Psoas muscle (tissue), 8 donors: ENCODE measurements at places on chromosomes 3 and 15. TPM values are rescaled to one million over a fixed set of nuclear protein-coding genes. Genes with fewer than 3 reads are reported as not detected.

GRCh38 chr3:177905173-177906125 is 630.8 kb upstream of the KCNMB2 start:
- no peaks in the 10 kb centered on the region for H3K36me3 ChIP-seq
- no peak for DNase-seq
- H3K27me3 ChIP-seq = no peaks in the 10 kb centered on the region
- H3K27ac ChIP-seq = peak overlapping the region; percentile 20
- peaks cover 6% of the 10 kb centered on the region for H3K4me1 ChIP-seq

- no peaks in the 10 kb centered on the region for H3K36me3 ChIP-seq
- no peaks in the 10 kb centered on the region for H3K27me3 ChIP-seq
- no peak overlapping the region for H3K27ac ChIP-seq
Measured at GRCh38 chr3:7800006-7800780, 701.4 kb upstream of the LMCD1 start.

- no peak for DNase-seq
- H3K4me3 ChIP-seq = no peak overlapping the region
- H3K4me1 ChIP-seq = no peaks in the 10 kb centered on the region
- H3K27ac ChIP-seq = no peak overlapping the region
- no peaks in the 10 kb centered on the region for H3K36me3 ChIP-seq
- H3K27me3 ChIP-seq = no peaks in the 10 kb centered on the region
Measured at GRCh38 chr3:192434186-192434585, 293.2 kb downstream of the FGF12 start.

DNA sequence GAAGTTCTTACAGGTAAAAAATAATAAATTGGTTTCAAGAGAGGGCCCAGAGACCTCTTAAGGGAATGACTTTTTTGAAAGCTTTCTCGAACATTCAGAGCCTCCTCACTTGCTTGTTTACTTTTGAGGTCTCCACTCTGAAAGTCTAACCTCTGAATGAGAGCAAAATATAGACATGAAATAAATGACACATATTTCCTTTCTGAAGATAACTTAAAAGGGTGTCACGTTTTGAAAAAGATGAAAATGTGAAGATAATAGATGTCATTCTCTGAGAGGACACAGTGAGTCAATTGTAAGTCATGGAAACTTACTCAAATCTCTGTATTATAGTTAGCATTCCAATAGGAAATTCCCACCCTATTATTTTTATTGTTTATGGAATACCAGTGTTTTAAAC is 44.6 kb downstream of the HACD2 start:
- no peaks in the 10 kb centered on the region for H3K4me1 ChIP-seq
- DNase-seq = no peak
- H3K27ac ChIP-seq = no peak overlapping the region
- H3K4me3 ChIP-seq = no peak overlapping the region
- H3K36me3 ChIP-seq = no peaks in the 10 kb centered on the region

DNA sequence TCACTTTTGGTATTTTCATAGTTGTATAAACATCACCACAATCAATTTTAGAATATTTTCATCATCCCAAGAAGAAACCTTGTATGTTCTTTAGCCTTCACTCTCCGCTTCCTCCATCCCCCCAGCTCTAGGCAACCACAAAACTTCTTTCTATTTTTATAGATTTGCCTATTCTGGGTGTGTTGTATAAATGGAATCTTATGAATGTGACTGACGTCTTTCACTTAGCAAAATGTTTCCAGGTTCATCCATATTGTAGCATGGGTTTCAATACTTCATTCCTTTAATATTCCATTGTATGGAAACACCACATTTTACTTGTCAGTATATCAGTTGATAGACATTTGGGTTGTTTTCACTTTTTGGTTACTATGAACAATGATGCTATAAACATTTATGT is 335.8 kb upstream of the GOLIM4 start:
- H3K27ac ChIP-seq = no peak overlapping the region
- no peaks in the 10 kb centered on the region for H3K36me3 ChIP-seq
- no peaks in the 10 kb centered on the region for H3K27me3 ChIP-seq
- no peak overlapping the region for H3K4me3 ChIP-seq
- no peak for DNase-seq

- H3K27me3 ChIP-seq = no peaks in the 10 kb centered on the region
- DNase-seq = no peak
- H3K4me3 ChIP-seq = no peak overlapping the region
- no peak overlapping the region for H3K27ac ChIP-seq
- H3K4me1 ChIP-seq = no peaks in the 10 kb centered on the region
- no peaks in the 10 kb centered on the region for H3K36me3 ChIP-seq
Measured at GRCh38 chr15:91469632-91470567, 369.8 kb downstream of the SV2B start.

The TMEM266 gene
- 7.9 TPM for total RNA-seq
